Myocyte (in vitro differentiated cells): ENCODE measurements at places on chromosomes 13 and 19.

- DNase-seq, result no peak
Measured at GRCh38 chr13:33033986-33034385, 17.8 kb downstream of the KL start.

DNA sequence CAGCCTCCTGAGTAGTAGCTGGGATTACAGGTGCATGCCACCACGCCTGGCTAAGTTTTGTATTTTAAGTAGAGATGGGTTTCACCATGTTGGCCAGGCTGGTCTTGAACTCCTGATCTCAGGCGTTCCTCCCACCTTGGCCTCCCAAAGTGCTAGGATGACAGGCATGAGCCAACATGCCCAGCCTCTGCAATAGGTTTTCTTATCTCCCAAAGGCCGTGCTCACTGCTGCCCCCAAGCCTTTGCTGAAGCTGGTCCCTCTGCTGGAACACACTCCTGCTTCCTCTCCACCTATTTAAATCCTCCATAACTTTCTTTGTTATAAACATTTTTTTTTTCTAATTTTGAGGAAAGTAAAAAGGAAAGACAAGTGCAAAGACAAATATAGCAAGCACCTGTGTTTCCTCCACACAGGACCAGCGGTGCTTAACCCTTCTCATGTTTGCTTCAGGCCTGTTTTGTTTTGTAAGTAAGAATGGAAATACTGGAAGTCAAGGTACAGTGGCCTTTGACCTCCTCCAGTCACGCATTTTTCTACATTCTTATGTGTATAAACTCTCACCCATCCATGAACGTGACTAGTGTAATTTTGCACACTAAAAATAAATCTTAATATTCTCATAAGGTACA is 14.5 kb upstream of the TNFAIP8L1 start:
- peak; percentile 42 for DNase-seq

DNA sequence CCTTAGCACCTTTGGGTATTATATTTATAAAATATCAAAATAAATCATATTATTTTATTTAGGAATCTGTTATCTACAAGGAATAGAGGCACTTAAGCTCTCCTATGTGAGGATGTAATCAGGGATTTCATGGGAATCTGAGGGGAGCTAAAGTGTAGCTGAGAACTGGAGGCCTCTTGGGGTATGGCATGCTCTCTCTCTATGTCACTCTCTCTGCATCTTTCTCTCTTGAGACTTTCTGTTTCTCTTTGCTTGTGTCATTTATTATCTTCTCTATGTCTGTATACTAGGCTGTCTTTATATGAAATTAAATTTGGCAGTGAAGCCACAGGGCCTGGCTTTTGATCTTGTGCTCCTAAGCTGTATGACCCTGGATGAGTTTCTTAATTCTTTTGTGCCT is 37.7 kb upstream of the SCEL start:
- DNase-seq, result no peak

DNA sequence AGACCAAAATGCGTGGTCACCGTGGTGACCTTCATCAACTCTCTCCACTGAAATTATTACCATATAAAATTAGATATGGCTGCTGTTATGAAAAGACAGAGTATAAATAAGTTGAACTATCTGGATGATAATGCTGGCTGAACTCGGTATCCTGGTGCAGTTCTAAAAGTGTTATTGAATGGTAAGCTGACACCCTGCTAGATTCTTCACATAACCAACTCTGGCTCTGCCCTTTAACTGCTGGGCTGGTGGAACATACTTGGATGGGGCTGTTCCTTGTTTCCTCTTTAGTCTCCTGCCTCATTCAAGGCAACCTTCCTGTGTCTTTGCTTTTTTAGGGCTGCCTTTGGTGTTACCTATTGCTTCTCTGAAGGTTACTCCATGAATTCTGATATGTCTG is 106.9 kb downstream of the FGF9 start:
- peak; percentile 5 for DNase-seq

- peak; percentile 88 for DNase-seq
Measured at GRCh38 chr13:27012482-27013197, 159.0 kb downstream of the USP12 start.

DNA sequence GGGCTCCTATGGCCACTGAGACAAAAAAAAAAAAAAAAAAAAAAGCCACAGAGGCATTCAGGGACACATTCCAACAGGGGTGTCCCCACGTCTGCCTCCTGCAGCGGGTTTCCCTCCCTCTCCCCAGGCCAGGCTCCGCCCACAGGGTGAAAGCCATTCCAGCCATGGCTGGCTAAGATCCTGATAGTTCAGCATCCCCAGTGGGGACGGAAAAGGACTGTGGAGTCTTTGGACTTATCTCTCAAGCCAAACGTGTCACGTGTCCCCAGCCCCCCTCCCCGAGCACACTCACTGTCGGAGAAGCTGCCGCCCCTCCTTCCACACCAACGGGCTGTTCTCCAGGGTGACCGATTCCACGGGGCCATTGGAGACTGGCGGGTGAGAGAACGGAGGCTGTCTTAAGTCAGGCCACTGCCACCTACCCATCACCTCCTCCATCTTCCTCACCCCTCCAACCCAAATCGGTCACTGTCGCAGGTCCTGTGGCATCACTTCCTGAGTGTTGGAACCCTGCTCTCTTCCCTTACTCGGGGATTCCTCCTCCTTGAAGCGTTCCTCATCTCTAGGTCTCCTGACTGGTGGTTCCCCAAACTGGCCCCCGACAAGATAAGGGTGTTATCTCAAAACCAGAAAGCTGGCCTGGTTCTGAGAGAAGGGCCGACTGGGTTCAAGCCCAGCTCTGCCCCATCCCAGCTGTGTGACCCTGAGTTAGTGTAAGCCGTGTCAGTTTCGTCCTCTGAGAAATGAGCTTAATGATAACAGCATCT is 9.1 kb upstream of the FKRP start:
- DNase-seq, result no peak

GRCh38 chr19:16778796-16779411 is 50.3 kb upstream of the SIN3B start:
- peak; percentile 9 for DNase-seq

GRCh38 chr19:44753932-44754749 is 5.6 kb downstream of the BCL3 start:
- DNase-seq, result peak; percentile 88

DNA sequence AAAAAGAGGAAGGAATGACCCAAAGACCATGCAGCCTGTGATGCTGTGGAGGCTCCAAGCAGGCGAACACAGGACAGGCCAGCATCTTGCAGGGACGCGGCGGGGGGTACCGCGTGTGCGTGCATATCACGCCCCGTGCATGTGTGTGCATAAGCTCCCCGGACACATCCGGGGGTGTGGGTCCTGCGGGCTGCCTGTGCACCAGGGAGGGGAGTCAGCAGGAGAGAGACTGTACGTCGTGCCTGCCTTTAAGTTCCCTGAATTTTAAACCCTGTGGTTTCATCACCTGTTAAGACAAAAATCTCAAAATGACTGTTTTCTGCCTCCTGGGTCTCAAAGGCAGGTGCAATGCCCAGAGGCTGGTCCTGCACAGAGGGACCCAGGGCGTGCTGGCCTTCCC is 16.6 kb downstream of the ADAT3 start:
- no peak for DNase-seq

- no peak for DNase-seq
Measured at GRCh38 chr19:41307090-41307875, 2.7 kb upstream of the CCDC97 start.

GRCh38 chr13:85142351-85142927 is 656.8 kb downstream of the SLITRK6 start:
- DNase-seq, result no peak

DNA sequence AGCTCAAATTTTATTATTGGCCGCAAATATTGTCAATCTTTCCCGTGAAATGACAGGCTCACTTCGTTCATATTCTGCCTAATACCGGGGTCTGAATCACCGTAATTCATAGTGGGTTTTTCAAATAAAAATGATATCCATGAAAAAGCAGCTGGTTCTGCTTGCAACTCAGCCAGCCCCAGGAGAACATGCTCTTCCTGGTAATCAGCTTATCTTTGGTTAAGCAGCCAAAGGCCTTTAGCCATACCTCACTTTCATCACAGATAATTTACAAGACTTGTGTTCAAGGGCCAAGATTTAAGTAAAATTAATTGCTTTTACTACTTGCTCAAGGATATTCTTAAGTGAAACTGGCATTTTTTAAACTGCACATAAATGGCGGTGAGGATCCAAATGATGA is 22.5 kb downstream of the RNASEH2B start:
- DNase-seq, result no peak

DNA sequence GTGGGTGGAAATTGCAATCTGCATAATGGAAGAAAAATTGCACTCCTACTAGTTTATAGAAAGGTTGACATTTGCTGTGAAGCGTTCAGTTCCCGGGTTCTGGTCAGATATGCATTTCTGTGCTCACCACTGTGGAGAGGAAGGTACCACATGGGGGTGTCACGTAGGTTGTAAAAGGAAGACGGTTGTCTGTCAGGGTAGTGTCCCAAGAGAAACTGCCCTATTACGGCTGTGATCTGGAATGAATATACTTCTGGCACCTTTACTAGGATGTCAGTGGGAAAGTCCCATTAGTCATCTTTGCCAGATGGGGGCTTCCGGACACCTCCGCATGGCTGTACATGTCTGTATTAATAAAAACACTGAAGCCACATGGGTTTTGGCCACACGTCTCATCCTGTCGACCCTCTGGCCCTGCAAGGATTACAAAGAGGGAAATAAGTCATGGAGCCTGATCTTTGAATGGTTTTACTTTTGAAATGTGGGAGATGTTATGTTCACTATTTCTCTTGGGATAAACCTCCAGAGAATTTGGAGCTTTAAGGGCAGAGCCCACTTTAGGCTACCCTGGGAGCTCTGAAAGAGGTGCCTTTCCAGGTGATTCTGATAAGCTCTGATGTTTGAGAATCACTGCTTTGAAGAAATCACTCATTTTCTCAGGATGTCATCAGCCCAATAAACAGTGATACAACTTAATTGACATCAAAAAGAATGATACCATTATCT is 133.9 kb downstream of the AKAP11 start:
- DNase-seq, result no peak

- DNase-seq, result no peak
Measured at GRCh38 chr13:25080773-25081172, 15.2 kb upstream of the PABPC3 start.

DNA sequence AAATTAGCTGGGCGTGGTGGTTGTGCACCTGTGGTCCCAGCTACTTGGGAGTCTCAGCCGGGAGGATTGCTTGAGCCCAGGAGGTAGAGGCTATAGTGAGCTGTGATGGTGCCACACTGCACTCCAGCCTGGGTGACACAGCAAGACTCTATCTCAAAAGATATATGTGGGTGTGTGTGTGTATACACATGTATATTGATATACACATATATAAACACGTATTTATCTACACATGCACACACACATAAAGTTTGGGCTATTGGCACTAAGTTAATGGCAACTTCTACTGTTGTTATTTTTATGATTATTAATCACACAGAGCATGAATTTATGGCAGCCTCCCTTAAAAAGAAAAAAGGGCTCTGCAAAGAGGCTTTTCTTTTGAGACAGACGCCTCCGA is 27.1 kb upstream of the ABCC4 start:
- DNase-seq, result no peak

DNA sequence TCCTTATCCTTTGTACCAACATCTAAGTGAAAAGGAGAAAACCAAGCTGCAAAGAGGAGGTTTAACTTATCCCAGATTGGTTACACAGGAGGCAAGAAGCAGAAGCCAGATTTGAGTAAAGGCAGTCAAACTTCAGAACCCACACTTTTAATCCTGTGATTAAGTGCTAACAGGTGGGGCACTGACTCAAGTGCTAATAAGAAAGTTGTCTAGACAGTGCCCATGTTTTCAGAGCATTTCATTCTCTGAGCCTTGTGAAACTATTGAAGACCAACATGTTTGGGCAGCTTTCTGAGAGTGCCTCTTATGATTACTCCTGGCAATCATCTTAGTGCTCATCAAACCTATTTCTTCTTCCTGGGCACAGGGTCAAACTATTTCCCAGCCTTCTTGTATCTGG is 380.8 kb downstream of the KCNRG start:
- peak; percentile 92 for DNase-seq

DNA sequence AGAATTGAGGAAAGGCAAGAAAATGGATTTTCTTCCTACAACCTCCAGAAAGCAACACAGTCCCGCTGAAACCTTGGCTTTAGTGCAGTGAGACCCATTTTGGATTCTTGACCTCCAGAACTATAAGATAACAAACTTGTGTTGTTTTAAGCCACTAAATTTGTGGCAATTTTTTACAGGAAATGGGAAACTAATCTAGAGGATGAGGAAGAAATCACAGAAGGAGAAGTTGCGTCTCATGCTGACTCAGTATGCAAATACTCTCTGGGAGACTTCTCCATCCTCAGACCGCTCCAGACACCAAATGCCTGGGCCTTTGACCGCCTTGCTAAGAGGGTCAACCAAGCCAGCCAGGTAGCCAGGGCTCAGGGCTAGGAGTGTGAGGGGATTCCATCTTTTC is 13.1 kb upstream of the CEACAM16 start:
- DNase-seq, result no peak

DNA sequence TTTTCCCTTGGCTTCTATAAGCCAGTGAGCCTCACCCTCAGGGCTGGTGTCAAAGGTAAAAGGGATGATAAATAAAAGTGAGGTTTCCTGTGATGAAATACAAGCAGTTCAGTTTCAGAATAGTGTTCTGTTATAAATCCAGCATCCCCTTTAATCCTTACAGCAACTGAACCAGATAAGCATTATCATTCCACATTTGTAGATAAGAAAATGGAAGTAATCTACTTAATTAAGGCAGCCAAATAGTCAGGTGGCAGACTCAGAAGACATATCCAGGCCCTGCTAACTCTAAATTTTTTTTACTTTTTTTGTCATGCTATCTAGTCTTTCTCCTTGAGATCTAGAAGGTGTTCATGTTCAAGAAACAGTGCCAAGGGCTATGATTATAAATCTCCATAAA is 99.4 kb upstream of the SOX21 start:
- no peak for DNase-seq

DNA sequence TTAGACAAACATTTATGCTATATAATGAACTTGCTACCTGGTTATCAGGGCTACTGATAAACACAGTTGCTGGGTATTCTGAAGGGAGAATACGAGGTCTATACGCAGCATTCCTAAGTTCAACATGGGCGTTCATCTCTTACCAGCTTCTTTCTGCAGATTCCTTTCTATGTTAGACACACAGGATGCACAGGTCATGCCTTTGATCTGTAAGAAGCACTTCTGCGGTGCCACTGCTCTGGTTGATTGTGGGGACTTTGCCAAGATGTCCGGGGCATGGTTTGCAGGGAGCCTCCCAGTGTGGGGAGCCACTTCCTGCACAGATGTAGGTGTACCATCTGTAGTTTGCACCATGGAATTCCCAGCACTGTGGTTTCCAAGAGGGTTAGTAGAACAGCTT is 40.9 kb downstream of the ATP7B start:
- DNase-seq, result peak; percentile 30

GRCh38 chr13:49608651-49609331 is 19.5 kb upstream of the ARL11 start:
- DNase-seq, result no peak

- DNase-seq, result peak; percentile 3
Measured at GRCh38 chr13:66189986-66190385, 1040.2 kb downstream of the PCDH9 start.

GRCh38 chr13:31322026-31322425 is 122.3 kb downstream of the B3GLCT start:
- DNase-seq, result peak; percentile 16

DNA sequence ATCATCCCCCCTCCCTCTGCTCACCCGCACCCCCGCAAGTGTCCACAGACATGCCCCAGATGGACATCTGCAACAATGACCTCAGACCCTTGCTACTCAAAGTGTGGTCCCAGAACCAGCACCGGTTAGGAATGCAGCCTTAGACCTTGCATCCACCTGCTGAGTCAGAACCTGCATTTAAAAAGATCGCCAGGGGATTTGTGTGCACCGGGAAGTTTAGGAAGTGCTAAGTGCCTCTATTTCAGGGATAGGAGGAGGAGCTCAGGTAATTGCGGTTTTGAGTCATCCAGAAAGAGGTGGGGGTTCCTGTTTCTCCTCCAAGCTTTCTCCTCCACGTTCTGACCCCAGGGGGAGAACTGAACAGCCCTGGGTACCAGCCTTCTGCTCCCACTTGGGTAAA is 46.2 kb downstream of the CACNA1A start:
- DNase-seq, result no peak
